Glomerular endothelial cell (primary cell): ENCODE measurements at places on chromosomes 4 and X.

GRCh38 chr4:10192331-10192730, 75.7 kb upstream of the WDR1 start:
- DNase-seq, result no peak

DNA sequence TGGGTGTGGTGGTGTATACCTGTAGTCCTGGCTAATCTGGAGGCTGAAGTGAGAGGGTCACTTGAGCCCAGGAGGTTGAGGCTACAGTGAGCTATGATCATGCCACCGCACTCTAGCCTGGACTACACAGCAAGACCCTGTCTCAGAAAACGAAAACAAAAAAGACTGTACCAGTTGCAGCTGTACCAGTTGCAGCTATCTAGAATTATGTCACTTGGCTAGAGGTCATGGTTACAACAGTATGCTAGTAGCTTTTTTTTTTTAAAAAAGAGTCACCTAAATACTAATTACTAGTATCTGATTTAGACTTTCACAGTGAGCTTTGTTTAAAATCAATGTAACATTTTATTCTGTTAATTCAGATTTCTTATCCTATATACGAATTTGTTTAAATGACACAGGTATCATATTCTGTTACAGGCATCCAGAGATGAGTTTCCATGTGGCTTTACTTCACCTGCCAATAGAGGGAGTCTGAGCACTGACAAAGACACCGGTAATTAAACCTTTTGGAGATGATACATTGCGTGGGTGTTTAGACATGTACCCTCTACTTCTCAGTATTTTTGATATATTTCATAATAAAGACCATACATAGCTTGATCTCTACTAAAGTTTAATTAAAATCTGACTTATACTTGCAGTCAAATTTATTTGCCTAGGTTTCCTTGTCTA, 100.2 kb upstream of the IL13RA1 start:
- DNase-seq, result no peak

DNA sequence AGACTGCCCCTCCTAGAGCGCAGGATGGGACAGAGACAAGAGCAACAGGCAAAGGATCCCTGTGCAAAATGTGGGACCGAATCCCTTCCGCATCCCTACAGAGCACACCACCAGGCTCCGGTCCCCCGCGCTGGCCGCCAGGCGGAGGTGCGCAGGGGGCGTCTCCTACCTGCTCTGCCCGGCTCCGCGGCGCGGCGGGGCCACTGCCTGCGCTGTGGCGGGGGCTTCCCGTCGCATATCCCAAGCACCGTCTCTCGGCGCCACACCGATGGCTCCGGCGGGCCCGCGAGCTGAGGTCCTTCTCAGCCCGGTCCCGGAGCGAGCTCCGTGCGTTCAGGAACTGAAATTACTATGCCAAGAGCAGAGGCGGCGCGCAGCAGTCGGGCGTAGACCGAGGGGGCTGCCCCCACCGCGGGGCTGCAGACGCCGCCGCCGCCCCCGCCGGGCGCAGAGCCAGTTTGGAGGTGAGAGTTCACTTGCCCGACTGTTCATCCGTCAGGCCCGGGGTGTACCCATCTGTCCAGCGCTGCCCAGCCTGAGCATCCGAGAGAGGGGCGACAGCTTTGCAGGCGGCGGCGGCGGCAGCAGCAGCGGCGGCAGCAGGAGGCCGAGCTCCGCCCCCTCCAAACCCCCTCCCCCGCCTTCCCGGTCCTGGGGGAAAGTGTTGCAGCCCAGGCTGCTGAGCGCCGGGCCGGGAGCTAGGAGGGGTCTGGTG, at the start of gene GPRIN3:
Gene GPRIN3 (minus strand): TSS at position 355 of the 715 bp plus-strand sequence. CDS start 57,690 bp downstream, outside the sequence.
- no peak for DNase-seq

DNA sequence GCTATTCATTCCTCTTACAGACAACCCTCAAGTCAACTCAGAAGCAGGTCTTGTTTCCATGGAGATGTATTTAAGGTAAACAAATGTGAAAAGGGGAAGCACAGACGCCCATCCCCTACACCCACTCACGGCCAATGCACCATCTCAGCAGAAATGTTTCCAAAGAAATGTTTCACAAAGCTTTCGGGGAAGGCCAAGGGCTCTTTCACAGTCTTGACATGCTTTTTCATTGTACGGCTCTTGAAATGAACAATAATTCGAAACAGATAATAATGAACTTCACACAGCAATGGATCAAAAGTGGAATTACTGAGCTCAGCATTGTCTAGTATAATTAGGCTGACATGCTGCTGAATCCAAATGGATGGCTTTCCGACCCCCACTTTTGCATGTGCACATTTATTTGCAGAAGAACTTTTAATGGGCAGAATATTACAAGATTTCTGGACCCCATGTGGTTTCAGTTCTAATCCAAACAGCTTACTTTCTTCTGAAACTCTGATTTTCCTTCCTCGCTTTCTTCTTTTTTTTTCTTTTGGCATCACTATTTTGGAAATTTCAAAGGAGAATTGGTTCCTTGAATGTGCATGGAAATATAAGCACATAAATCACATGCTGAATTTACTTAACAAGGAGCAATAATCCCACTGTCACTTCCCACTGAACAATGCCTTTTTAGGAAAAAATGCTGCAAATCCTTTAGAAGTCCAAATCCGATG, 160.9 kb downstream of the SMIM20 start:
- no peak for DNase-seq

- no peak for DNase-seq
Observed at GRCh38 chrX:108541286-108541685, 101.6 kb downstream of the COL4A5 start.

DNA sequence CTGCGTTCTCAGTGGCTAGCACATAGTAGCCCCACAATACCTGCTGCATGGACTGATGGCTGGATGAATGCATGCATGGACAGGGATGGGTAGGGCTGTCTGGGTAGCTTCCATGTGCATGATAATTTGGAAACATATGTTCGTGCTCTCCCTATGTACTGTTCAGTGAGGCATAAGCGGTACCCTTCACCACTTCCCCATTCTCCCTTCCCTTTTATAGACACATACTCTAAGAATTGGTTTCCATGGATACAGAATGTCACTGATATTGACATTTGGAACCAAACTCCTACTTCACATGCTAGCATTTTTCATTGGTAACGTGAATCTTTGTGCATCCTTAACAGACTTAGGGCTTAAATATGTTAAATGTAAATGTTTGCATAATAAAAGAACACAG, 20.4 kb downstream of the USP46 start:
- DNase-seq, result no peak

- DNase-seq, result no peak
Observed at GRCh38 chr4:125338814-125339213, 24.1 kb downstream of the FAT4 start.

DNA sequence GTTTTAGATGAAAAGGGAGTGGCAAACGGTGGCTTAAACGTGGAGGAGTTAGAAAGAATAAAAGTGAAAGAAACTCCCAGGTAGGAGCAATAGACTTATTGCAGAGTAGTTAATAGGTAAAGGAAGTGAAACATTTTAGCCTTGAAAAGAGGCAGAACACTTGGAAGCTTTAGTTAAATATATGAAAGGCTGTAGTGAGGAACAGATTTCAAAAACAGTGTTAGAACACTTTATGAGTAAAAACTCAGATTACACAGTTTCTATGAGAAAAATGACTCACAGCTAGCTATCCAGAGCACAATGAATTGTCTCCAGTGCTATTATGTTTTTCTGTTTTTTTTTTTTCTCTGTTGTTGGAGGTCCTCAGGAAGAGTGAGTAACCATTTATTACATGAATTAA, 45.8 kb downstream of the TACR3 start:
- no peak for DNase-seq

DNA sequence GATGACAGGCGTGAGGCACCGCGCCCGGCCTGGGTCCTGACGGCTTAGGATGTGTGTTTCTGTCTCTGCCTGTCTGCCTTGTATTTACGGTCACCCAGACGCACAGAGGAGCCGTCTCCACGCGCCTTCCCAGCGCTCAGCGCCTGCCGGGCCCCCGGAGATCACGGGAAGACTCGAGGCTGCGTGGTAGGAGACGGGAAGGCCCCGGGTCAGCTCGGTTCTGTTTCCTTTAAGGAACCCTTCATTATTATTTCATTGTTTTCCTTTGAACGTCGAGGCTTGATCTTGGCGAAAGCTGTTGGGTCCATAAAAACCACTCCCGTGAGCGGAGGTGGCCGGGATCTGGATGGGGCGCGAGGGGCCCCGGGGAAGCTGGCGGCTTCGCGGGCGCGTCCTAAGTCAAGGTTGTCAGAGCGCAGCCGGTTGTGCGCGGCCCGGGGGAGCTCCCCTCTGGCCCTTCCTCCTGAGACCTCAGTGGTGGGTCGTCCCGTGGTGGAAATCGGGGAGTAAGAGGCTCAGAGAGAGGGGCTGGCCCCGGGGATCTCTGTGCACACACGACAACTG, 1.3 kb downstream of the SHOX start:
- no peak for DNase-seq

DNA sequence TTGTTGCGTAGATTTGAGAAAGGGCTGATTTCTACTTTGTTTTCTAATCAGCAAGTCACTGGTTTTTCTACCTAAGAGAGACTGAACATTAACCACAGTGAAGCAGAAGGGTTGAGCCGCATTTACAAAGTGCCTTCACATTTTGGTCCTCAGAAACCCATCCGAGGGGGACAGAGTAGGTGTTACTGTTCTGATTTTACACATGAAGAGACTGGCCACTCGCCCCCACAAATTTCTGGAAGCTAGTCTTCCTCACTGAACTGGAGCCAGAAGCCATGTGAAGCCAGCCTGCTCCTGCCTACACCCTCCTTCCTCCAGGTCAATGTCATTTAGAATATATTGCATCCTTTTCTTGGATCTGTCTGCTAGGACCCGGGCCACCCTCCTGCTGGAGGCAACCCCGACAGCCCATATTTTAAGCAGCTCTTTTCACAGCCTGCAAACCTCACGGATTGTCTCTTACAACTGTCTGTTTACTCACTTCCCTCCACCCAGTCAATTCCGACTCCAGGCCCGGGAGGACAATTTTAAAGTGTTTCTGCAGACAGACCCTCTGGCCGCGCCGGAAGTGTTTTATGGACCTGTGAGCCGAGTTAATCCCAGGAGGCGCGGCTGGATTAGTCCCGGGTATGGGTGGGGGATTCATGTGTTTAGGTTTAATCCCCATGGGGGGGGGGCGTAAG, 73.2 kb upstream of the BCOR start:
- DNase-seq, result no peak

- DNase-seq, result no peak
Observed at GRCh38 chr4:147958057-147958456, 226.2 kb downstream of the ARHGAP10 start.

DNA sequence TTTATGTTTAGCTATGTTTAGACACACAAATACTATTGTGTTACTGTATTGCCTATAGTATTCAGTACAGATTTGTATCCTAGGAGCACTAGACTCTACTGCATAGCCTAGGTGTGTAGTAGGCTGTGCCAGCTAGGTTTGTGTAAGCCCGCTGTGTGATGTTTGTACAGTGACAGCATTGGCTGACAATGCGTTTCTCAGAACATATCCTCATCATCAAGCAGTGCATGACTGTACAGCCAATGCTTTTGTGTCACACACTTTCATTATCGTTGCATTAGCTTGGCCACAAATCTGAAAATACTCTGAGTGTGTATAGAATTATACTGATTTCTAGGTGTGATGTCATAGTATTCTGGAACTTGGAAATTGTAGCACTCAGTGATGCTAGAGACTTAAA, 63.4 kb downstream of the CLDN34 start:
- no peak for DNase-seq

DNA sequence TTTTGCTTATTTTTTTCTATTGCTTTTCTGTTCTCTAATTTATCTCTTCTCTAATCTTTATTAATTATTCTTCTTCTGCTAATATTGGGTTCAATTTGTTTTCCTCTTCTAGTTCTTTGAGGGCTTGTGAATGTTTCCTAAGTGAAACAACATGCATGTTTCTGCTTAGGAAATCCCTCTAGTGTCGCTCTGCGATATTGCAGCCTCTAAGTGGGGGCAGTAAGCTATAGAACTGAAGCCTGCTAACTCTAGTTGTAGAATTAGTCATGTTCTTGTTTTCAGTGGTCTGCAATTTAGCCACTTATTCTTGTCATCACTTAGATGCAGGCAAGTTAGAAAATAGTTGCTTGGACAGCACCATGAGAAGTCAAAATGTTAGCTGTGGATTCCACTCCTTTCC, 222.6 kb downstream of the SPIN4 start:
- no peak for DNase-seq

DNA sequence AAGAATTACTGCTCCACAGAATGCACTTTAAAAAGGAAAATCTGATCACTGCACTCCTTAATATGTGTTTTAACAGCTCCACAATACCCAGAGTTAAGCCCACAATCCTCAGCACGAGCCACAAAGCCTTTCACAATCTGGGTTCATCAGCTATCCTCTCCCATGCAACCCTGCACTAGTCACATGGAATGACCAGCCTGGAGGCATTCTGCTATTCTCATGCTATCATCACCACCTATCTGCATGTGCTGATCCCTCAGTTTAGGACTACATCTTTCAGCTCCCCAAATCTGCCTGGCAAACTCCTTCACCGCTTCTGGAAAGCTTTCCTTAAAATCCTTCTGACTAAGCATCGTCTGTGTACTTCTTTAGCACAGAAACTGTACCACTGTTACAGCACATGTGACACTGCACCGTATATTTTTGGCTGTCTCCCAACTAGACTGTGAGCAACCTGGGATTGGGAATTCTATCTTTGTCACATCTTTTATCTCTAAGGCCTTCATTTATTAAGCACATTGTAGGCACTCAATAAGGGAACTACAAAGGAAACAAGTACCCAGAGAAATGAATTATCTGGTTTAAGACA, 18.3 kb upstream of the EIF1AX start:
- no peak for DNase-seq

GRCh38 chrX:88424071-88424470, 323.0 kb upstream of the CPXCR1 start:
- DNase-seq, result no peak
